ENCODE measurements at places on chromosomes 5 and 9. TPM values are rescaled to one million over a fixed set of nuclear protein-coding genes. Genes with fewer than 3 reads are reported as not detected.
A peak's percentile ranks its signal among the peaks of the same experiment; 100 is the strongest.

The KIAA0825 gene
- 2.7 TPM for total RNA-seq

The ISL1 gene
- not detected for total RNA-seq

DNA sequence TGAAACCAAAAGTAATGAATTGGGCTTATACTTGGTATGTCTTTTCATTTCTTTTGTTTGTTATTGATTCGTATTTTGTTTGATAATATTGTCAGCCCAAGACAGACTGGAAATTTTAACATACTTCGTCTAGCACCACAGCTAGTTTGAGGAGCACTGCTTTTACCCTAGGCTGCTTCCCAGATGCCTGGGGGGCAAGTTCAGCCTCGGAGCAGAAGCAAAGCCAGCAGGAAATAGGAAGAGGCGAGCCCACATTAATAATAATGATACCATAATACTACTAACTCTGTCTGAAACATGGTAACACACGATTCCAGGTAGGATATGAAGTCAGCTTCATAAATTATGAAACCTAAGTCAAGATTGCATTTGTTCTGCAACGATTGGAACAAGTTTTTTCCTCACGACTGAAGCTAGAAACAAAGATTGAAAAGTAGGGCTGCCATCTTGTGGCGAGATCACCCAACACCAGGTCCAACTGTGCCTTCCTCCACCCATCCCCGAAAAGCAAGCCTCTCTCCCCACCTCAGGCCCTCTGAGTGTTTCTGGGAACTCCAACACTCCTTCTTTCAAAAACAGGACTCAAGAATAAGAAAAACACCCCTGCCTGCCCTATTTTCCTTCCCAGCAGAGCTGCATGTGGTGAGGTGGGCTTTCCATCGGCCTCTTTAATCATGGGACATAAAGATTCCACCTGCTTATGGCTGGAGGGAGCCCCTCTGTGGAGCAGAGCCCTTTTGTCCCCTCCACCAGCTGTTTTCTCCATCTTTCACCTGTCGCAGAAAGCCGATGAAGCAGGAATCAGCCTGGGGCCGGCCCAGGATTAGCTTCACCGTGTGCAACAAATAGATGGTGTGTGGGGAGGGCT, 236.4 kb downstream of the CAAP1 start:
- no peak overlapping the region for H3K4me3 ChIP-seq
- no peaks in the 10 kb centered on the region for H3K4me1 ChIP-seq
- no peak overlapping the region for H3K27ac ChIP-seq
- H3K36me3 ChIP-seq: no peaks in the 10 kb centered on the region
- DNase-seq: no peak
- H3K27me3 ChIP-seq: no peaks in the 10 kb centered on the region

The ROPN1L gene
- 2.4 TPM for total RNA-seq

GRCh38 chr5:54645882-54646355, 128.4 kb downstream of the SNX18 start:
- H3K36me3 ChIP-seq: peaks cover 19% of the 10 kb centered on the region
- H3K27me3 ChIP-seq: no peaks in the 10 kb centered on the region
- H3K4me1 ChIP-seq: peaks cover 51% of the 10 kb centered on the region
- peak overlapping the region; percentile 97 for H3K27ac ChIP-seq
- peak overlapping the region; percentile 53 for H3K4me3 ChIP-seq
- no peak for DNase-seq

The RCL1 gene
- total RNA-seq: 14.3 TPM

The CENPK gene
- total RNA-seq: 107 TPM

DNA sequence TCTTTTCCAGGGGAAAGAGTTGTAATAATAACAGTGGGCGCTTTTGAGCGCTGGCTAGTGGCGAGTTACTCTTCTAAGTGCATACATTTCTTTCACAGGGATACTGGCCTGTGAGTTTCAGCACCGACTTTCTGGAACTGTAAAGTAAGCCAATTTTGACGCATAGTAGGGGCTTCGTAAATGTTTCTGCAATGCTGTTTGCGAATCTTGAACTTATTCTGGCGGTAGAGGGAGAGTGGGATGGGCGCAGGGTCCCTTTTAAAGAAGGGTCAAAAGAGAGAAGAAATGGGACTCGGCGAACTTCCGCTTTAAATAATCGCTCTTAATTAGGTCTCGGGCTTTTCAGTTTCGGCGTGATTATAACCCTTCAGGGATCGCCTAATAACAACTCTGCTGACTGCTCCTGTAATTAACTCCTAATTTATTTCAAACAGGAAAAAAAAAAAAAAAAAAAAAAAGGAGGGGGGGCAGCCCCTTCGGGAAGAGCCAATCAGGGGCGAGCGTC, 351 bp upstream of the MSX2 start:
- H3K4me3 ChIP-seq: peak overlapping the region; percentile 47
- H3K27ac ChIP-seq: peak overlapping the region; percentile 57
- DNase-seq: no peak
- peaks cover 5% of the 10 kb centered on the region for H3K36me3 ChIP-seq

The PCDHA12 gene
- not detected for total RNA-seq

- H3K4me3 ChIP-seq: peak overlapping the region; percentile 75
- peak; percentile 68 for DNase-seq
- H3K27me3 ChIP-seq: peaks cover 24% of the 10 kb centered on the region
- peak overlapping the region; percentile 21 for H3K27ac ChIP-seq
- H3K36me3 ChIP-seq: peaks cover 3% of the 10 kb centered on the region
Measured at GRCh38 chr5:154647114-154647760, 107.9 kb upstream of the LARP1 start.

GRCh38 chr5:115054387-115054951, 115.2 kb downstream of the TRIM36 start:
- no peaks in the 10 kb centered on the region for H3K36me3 ChIP-seq
- H3K4me1 ChIP-seq: no peaks in the 10 kb centered on the region
- H3K27ac ChIP-seq: no peak overlapping the region
- H3K4me3 ChIP-seq: no peak overlapping the region
- peaks cover 4% of the 10 kb centered on the region for H3K27me3 ChIP-seq

DNA sequence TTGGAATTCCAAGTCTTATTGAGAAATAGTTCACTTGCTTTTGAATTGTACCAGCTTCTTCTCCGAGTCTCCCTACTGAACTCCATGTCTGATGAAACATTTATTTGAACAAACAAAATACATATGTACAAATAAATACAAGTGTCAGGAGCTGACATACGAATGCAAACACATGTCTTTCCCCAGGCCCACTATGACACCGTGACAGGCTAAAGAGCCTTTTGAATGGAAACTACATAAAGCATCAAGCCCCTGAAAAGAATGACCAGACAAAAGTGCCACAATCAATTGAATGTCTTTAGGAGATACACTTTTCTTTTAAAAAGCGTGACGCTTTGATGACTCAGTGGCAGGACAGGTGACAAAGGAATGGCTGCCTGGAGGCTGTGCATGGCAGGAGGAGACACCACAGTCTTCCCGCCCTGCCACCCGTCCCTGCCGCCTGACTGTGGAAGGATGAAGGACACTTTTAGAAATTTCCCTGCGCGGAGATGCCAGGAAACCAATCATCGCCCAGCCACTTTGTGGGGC, 112.4 kb upstream of the BNC2 start:
- H3K27ac ChIP-seq: no peak overlapping the region
- no peak overlapping the region for H3K4me3 ChIP-seq
- H3K4me1 ChIP-seq: no peaks in the 10 kb centered on the region
- no peaks in the 10 kb centered on the region for H3K36me3 ChIP-seq
- no peaks in the 10 kb centered on the region for H3K27me3 ChIP-seq

DNA sequence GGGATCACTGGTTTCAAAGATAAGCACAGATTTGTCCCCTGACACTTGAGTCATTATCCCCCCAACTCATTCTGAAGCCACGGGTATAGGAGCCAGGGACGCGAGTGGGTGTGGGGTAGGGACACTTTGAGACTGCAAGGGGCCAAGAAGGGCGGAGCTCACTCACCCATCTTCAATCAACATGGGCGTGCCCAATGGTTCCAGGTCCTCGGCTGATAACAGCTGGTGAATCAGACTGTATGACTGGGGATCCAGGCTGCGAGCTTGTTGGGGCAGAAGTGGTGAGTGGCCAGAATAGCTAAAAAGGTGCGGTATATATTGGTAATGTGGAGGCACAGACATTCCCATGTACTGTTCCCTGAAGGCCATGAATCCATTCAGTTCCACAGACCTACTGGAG, 30.7 kb upstream of the NR5A1 start:
- H3K36me3 ChIP-seq: no peaks in the 10 kb centered on the region
- peaks cover 15% of the 10 kb centered on the region for H3K27me3 ChIP-seq
- H3K4me1 ChIP-seq: no peaks in the 10 kb centered on the region

DNA sequence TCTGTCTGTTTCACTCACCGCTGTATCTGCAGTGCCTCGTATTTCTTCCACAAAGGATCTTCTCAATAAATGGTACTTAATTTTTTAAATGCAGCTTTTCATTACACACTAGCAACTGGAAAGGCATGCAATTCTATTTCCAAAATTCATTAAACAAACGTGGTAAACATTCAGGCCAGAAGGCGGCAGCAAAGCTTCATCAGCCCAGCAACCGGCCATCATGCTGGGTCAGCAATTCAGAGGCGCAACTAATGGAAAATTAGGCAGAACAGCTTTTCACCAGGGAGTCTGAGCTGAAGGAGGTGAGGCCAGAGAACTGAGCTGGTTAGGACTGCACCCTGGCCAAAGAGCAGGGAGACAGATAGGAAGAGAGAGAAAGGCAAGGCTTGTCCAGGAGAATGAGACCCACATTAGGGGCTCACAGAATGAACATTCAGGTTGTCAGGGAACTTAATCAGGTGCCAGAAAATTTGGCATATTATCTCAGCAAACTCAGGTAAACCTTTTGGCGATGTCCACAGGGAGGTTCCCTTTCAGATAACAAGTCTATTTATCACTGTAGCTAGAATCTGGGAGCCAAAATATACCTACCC, 17.7 kb upstream of the RNF180 start:
- no peaks in the 10 kb centered on the region for H3K4me1 ChIP-seq
- no peak overlapping the region for H3K27ac ChIP-seq
- H3K27me3 ChIP-seq: no peaks in the 10 kb centered on the region
- DNase-seq: no peak

The GNA14 gene
- not detected for total RNA-seq

The PDE8B gene
- total RNA-seq: 0.68 TPM

The LCN2 gene
- not detected for total RNA-seq

DNA sequence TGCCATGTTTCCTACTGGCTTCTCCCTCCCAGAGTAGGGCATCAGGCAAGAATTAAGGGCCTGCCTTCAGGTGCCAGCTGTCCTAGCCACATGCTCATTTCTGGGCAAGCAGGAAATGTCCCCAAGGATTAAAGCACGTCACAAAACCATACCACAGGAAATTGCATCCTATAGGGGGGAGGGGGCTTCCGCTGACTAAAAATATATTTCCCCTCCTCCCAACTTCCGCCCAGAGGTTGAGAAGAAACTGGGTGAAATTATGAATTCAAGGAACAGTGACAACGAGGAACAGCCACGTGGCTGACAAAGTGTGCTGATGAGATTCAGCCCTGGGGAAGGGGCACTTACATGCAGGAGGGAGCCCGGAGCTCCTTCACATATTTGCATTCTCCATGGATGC, 4.1 kb downstream of the HBEGF start:
- H3K27ac ChIP-seq: peak overlapping the region; percentile 94
- H3K27me3 ChIP-seq: no peaks in the 10 kb centered on the region
- peaks cover 74% of the 10 kb centered on the region for H3K4me1 ChIP-seq
- peak; percentile 70 for DNase-seq
- H3K36me3 ChIP-seq: peaks cover 52% of the 10 kb centered on the region

GRCh38 chr5:12848709-12849108, 944.5 kb upstream of the CTNND2 start:
- no peak overlapping the region for H3K27ac ChIP-seq
- H3K4me1 ChIP-seq: peaks cover 4% of the 10 kb centered on the region
- DNase-seq: no peak
- no peaks in the 10 kb centered on the region for H3K27me3 ChIP-seq

The SLC27A4 gene
- total RNA-seq: 19.3 TPM

GRCh38 chr9:111712369-111712768, 51.0 kb downstream of the GNG10 start:
- H3K4me1 ChIP-seq: no peaks in the 10 kb centered on the region
- no peak overlapping the region for H3K4me3 ChIP-seq
- no peak overlapping the region for H3K27ac ChIP-seq
- DNase-seq: no peak
- no peaks in the 10 kb centered on the region for H3K27me3 ChIP-seq

- H3K36me3 ChIP-seq: no peaks in the 10 kb centered on the region
Measured at GRCh38 chr9:129610213-129610472, 10.8 kb downstream of the C9orf50 start.

DNA sequence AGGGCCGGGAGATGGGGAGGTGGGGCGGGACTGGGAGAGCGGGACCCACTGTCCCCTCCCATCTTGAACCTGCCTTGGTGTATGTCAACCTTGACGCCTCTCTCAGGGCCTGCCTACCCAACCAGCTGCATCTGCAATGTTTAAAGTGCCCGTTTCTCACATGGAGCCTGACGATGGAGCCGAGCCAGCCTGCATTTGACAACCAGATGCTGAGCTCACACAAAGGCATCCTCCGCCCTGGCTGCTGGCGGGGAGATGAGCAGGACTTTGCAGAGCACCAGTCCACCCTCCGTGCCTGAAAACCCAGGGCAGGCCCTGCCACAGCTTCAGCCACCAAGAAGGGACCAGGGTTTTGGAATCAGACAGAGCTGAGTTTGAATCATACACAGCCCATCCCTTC, 141.1 kb upstream of the SMIM23 start:
- no peak for DNase-seq
- H3K4me3 ChIP-seq: no peak overlapping the region
- H3K4me1 ChIP-seq: peaks cover 5% of the 10 kb centered on the region
- peaks cover 4% of the 10 kb centered on the region for H3K27me3 ChIP-seq
- H3K36me3 ChIP-seq: no peaks in the 10 kb centered on the region
- H3K27ac ChIP-seq: no peak overlapping the region

The ADAMTS13 gene
- 2.6 TPM for total RNA-seq

The CDH6 gene
- not detected for total RNA-seq

- no peaks in the 10 kb centered on the region for H3K4me1 ChIP-seq
- H3K27ac ChIP-seq: no peak overlapping the region
- DNase-seq: no peak
- H3K4me3 ChIP-seq: no peak overlapping the region
Measured at GRCh38 chr5:30698217-30698616, 495.3 kb upstream of the CDH6 start.

GRCh38 chr9:105168870-105169319, 75.6 kb upstream of the SLC44A1 start:
- no peak overlapping the region for H3K27ac ChIP-seq
- no peaks in the 10 kb centered on the region for H3K36me3 ChIP-seq
- no peak for DNase-seq
- H3K4me3 ChIP-seq: no peak overlapping the region
- no peaks in the 10 kb centered on the region for H3K4me1 ChIP-seq

The ARSB gene
- total RNA-seq: 13.0 TPM

GRCh38 chr9:115877852-115878438, 275.6 kb upstream of the PAPPA start:
- no peaks in the 10 kb centered on the region for H3K27me3 ChIP-seq
- no peak overlapping the region for H3K4me3 ChIP-seq
- no peaks in the 10 kb centered on the region for H3K4me1 ChIP-seq

The SMIM33 gene
- total RNA-seq: 0.07 TPM

All from activated CD8-positive, alpha-beta memory T cell treated with anti-CD3 and anti-CD28 coated beads, Interleukin-2, amount 10 ng/mL, durations not matched to agents 7 days and 5 days (primary cell).